Right renal cortex interstitium (tissue), 3 donors: ENCODE measurements at places on chromosomes 7 and 10. TPM values are rescaled to one million over a fixed set of nuclear protein-coding genes. Genes with fewer than 3 reads are reported as not detected.

The GDF2 gene
- not detected for polyA plus RNA-seq

The GRID2IP gene
- polyA plus RNA-seq = 0.57 TPM

The AGBL3 gene
- 6.7 TPM for polyA plus RNA-seq

The SLC29A4 gene
- polyA plus RNA-seq = 17.4 TPM

The H2BK1 gene
- polyA plus RNA-seq = not detected

The CHN2 gene
- 14.3 TPM for polyA plus RNA-seq

The GDF10 gene
- polyA plus RNA-seq = 1.4 TPM

The TCF7L2 gene
- polyA plus RNA-seq = 44.8 TPM

The OPN4 gene
- not detected for polyA plus RNA-seq

The SEMA3E gene
- 1.8 TPM for polyA plus RNA-seq

The NUTM2E gene
- polyA plus RNA-seq = 1.3 TPM

The PITX3 gene
- polyA plus RNA-seq = 0.51 TPM

The PILRA gene
- 3.4 TPM for polyA plus RNA-seq

The HABP2 gene
- 0.41 TPM for polyA plus RNA-seq

- no peak for DNase-seq
Observed at GRCh38 chr7:25727876-25728275, 424.1 kb upstream of the NFE2L3 start.

DNA sequence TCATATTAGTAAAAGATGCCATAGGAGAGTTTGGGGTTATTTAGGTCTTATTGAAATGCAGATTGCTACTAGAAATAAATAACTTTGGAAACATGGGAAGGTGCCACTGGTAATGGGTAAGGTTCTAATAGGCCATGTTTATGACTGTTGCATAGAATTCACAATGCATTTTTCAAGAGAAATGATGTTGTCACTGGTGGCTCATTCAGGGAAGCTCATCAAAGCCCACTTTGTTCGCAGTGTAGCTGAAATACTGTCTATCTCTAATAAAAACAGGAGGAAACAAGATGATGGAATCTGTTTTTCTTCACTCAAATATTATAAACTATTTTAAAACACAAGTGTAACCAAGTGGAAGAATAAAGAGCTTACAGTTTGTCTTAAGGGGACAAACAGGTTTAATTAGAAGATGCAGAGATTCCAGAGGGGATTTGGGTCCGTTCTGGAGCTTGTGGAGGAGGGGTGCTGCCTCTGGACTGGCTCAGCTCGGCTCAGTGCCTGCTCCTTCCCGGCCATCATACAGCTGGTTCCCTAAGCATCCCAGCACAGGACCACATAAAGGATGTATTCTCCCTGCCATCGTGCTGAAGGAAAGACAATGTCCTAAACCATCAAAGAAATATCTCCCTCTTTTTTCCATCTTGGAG is 20.4 kb downstream of the OPALIN start:
- DNase-seq = no peak

GRCh38 chr7:123645516-123645915 is 10.2 kb upstream of the LMOD2 start:
- no peak for DNase-seq

GRCh38 chr7:50560865-50561351 is 4.3 kb downstream of the DDC start:
- DNase-seq = no peak

- DNase-seq = no peak
Observed at GRCh38 chr10:4399556-4399955, 426.5 kb upstream of the AKR1E2 start.

- DNase-seq = no peak
Observed at GRCh38 chr7:66206934-66207240, 1.8 kb downstream of the TPST1 start.

- DNase-seq = no peak
Observed at GRCh38 chr10:129643266-129643665, 176.2 kb downstream of the MGMT start.

DNA sequence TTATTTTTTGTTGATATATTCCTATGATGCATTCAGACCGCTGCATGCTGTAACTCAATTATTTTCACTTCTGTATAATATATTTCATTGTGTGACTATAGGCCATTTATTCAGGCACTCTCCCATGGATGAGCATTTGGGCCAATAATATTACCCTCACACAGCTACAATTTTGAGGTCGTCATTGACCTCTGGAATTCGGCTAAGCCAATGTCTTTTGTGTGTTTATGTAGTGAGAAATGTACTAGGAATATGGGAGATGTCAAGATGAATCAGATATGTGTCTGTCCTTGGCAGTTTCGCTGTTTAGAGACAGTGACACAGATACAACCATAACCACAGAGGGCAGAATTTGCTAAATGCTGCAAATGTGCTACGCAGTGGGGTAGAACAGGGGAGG is 474.2 kb downstream of the ADRA2A start:
- DNase-seq = no peak

DNA sequence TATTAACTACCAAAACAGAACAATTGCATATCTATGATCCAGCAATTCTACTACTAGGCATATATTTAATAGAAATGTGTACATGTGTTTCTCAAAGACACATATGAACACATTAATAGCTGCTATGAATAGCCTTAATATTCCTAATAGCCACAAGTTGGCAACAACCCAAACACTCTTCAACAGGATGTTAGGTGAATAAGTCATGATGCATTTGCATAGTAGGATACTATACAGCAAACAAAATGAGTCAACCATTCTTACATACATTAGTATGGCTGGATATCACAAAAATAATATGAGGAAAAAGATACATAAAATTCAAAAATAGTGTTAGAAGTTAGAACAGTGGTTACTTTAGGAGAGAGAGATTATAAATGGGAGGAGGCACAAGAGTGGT is 26.8 kb upstream of the ZNF746 start:
- no peak for DNase-seq

- no peak for DNase-seq
Observed at GRCh38 chr10:413662-414071, 275.8 kb downstream of the DIP2C start.

- no peak for DNase-seq
Observed at GRCh38 chr7:159157714-159158113, 13.0 kb upstream of the VIPR2 start.

- no peak for DNase-seq
Observed at GRCh38 chr7:2530071-2530987, 10.8 kb downstream of the LFNG start.

- no peak for DNase-seq
Observed at GRCh38 chr10:88233870-88234269, 349.2 kb downstream of the RNLS start.

GRCh38 chr10:110498087-110498981 is 627 bp downstream of the DUSP5 start:
- no peak for DNase-seq

DNA sequence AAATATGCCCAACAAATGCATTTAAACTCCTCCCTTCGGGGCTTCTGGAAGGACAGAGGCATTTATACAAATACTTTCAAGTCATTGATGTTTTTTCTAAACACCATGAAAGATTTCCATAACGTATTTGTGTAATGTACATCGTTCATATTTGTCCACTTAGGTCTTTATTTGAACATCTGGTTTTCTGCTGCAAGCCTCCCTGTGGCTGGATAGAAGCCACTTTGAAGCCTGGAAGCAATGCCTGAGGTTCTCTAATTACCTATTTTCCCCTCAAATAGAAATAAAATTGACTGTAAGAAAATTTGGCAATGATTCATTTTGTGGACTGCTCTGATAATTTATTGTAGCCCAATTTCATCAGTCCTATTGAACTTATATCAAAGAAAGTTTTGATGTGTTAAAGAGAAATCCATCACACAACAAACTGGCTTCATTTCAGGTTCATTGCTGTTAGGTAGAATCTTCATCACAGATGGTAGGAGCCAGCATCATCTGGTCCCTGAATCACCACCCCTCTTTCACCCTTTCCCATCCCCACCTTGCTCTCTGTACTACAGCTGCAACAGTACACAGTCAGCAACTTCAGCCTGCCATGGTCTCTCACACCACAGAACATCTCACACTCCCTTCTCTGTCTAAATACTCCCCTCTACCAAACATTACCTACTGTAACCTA is 186.0 kb upstream of the MGMT start:
- no peak for DNase-seq

DNA sequence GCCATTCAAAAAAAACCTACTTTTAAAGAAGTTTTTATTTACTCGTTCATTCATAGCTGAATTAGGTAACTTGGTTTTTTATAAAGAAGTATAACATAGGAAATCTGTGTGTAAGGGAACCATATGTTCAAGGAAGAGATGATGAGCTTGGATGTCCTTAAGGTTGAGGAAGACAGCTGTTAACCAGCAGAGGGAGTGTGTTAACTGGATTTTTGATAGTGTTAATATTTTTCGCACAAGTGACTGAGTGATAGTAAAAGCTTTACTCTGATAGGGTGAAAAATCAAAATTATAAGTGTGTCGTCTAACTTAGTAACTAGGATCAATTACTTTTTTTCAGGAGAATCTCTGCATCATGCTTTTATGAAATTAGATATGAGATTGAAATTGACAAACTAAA is 134.7 kb downstream of the ARL5B start:
- peak; percentile 12 for DNase-seq

- DNase-seq = no peak
Observed at GRCh38 chr10:127947211-127947610, 40.3 kb downstream of the PTPRE start.

DNA sequence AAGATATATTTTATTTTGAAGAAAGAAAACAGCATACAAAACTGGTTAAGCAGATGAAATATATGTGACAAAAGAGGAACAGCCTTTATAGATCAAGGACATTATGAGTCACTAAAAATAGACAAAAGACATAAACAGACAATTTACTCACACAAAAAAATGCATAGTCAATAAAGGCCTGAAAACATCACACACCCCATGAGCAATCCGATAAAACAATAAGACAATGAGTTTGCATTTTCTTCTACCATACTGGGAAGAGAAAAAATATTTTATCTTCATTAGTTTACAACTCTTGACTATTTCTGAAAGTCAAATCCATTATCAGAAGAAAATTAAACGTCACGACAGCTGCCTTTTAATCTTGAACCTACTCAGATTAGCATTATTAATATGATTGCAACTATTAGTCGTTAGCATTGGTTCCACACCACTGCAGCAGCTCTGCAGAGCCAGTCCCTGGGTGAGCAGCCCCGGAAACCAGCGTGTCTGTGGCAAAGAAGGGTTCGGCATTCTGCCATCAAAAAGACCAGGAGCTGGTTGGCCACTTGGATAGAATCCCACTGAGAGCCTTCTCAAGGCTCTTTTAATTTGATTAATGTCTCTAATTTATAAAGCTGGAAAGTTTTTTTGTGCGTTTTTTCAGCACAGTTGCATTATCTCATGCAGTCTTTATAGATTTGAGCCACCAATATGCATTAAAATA is 305.4 kb upstream of the SHH start:
- no peak for DNase-seq

- DNase-seq = no peak
Observed at GRCh38 chr10:22010539-22010938, 7.0 kb upstream of the DNAJC1 start.

- DNase-seq = no peak
Observed at GRCh38 chr10:71075759-71076472, 136.5 kb upstream of the UNC5B start.

DNA sequence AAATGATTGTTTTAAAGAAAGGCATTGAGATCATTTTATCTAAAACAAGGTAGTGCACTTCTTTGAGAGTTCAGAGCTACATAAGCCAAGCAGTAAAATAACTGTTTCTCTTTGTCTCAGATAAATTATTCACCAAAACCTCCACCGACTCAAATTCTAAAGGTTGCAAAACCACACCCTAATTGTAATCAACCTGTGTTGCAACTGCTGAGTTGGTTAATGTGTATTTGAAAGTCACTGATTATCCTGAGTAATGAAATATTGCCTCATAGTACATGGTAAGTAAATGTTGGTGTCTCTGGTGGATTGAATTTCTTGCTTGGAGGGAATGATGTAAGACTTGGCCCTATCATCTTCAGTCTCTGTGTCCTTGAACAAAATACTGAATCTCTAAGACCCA is 35.9 kb upstream of the CYP2C9 start:
- no peak for DNase-seq

DNA sequence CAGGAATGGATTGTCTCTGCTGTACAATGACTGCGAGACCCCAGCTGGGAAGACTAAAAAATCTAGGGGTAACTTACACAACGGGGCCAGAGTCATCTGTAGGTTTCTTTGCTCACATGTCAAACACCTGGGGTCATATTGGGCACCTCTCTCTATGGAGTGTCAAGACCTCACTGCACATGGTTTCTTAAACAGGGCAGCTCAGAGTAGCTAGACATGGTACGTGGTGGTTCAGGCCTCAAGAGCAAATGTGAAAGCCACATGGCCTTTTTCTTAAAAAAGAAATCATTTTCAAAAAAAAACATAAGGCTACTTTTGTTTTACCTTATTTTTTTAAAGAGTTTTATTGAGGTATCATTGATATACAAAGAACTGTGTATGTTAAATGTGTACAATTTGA is 162.2 kb upstream of the ITGB1 start:
- DNase-seq = no peak

DNA sequence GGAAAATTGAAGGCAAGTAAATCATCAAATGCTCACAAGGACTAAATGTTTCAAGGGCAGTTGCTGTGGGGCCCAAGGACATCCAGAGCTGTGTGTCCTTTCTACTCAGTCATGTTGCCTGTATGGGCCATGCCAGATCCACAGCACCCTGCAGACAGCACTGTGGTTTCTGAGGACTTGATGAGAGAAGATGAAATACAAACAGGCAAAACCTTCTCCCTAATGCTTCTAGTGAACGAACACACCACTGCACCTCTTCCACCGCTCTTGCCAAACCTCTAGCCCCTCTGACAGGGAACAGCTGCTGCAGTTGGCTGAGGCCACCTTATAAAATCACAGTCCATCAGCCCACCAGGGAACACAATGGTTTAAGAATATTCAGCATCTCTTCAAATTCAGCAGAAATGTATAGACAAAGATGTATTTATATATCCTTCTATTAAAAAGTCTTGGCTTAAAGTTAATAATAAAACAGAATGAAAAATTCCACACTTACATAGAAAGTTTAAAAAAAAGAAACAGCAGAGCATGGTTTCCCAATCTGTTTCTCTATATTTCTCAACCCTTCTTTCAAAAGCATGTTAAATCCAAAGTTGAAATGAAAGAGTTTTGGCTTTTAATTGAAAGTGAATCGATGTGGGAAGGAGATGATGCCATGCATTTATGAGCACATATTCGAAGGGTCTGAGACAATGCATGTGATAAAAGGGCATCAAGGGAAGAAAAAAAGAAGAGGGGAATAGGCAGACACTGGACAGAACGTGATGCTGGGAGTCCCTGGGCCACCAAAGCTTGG is 14.0 kb downstream of the CYP3A7 start:
- DNase-seq = no peak

- no peak for DNase-seq
Observed at GRCh38 chr10:112299456-112299855, 16.3 kb downstream of the TECTB start.

GRCh38 chr7:87159538-87159937 is 7.3 kb downstream of the DMTF1 start:
- no peak for DNase-seq
